ENCODE measurements at places on chromosomes 5 and 9. TPM values are rescaled to one million over a fixed set of nuclear protein-coding genes. Genes with fewer than 3 reads are reported as not detected.

The FAM221B gene
- not detected for total RNA-seq

The C5orf58 gene
- not detected for total RNA-seq

The ITGA2 gene
- 0.71 TPM for total RNA-seq

The IFNA13 gene
- total RNA-seq = not detected

The LCN6 gene
- total RNA-seq = not detected

DNA sequence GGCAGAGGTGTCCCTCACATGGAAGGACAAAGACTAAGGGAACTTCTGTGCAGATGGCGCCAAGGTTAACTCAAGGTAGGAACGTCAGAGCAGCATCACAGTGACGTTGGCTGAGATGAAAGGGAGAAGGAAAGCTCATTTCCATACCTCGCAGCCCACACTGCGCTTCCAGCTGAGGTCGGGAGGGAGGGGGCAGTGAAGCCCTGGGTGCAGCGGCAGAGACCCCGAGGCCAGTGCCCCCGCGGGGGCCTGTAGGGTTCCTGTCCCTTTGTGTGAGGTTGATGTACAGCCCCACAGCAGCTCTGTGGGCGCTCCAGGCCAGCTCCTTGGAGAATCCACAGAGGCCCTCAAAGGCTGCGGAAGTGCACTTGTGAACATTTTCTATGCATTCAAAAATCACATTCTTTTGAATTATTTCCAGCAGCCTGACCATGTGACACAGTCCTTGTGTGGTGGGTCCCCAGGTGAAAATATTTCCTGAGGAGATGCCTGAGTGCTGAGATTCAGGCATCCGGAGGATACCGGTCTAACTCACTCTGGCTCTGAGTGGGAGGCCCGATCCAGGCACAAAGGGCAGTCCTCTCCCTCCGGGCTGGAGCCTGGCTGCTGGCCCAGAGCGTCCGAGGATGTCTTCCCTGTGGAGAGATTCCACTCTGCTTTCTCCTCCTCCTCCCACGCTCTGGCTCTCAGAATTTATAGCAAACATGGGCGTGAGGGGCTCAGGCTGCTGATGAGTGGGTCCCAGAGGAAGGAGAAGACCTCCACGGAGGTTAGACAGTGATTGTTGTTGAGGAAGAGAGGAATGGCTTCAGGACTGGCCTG is 150.7 kb downstream of the ICE1 start:
- no peak for DNase-seq
- no peaks in the 10 kb centered on the region for H3K4me1 ChIP-seq
- peaks cover 9% of the 10 kb centered on the region for H3K27me3 ChIP-seq
- H3K27ac ChIP-seq = no peak overlapping the region
- H3K4me3 ChIP-seq = no peak overlapping the region

DNA sequence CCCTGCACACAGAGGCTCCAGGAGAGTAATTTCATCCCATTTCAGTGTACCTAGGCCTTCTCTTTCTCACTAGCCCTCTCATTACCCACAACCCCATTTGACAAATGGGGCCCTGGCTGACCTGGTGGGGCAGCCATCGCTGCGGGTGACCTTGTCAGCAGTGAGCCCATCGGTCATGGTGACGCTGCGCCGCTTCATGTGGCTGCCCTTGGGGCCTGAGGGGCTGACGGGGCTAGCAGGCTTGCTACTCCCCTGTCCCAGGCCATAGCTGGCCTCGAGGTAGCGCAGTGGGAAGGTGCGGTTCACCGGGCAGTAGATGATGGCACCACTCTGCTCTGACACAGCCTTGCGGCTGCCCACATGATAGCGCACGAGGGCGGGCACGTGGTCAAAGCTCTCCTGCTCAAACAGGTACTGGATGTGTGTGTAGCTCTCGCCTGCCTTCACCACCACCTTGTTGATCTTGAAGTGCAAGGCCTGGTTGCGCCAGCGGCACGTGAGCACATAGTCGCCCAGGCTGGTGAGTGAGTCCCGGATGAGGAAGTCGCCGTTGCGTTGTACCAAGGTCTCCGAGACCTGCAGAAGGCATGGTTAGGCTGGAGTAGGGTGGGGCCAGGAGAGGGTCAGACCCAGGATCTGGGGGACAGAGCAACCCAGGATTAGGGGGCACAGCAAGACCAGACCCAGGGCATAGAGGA is 14.1 kb upstream of the TOR2A start:
- peaks cover 6% of the 10 kb centered on the region for H3K4me1 ChIP-seq
- no peak for DNase-seq
- H3K36me3 ChIP-seq = peaks cover 28% of the 10 kb centered on the region

- H3K4me3 ChIP-seq = peak overlapping the region; percentile 36
- peaks cover 13% of the 10 kb centered on the region for H3K27me3 ChIP-seq
- DNase-seq = no peak
- peak overlapping the region; percentile 86 for H3K27ac ChIP-seq
- H3K4me1 ChIP-seq = peaks cover 67% of the 10 kb centered on the region
Observed at GRCh38 chr5:10631316-10631996, 67.6 kb downstream of the ANKRD33B start.

- H3K4me1 ChIP-seq = no peaks in the 10 kb centered on the region
- no peak overlapping the region for H3K4me3 ChIP-seq
- H3K36me3 ChIP-seq = no peaks in the 10 kb centered on the region
- H3K27me3 ChIP-seq = no peaks in the 10 kb centered on the region
- DNase-seq = no peak
Observed at GRCh38 chr5:122997294-122997693, 39.2 kb downstream of the PPIC start.

- H3K36me3 ChIP-seq = no peaks in the 10 kb centered on the region
- no peak overlapping the region for H3K4me3 ChIP-seq
- H3K4me1 ChIP-seq = no peaks in the 10 kb centered on the region
- no peak overlapping the region for H3K27ac ChIP-seq
Observed at GRCh38 chr9:12935714-12936113, 160.9 kb downstream of the LURAP1L start.
